ENCODE measurements at places on chromosomes 5 and 9.

- DNase-seq, result no peak
- no peaks in the 10 kb centered on the region for H3K36me3 ChIP-seq
- H3K27me3 ChIP-seq, result peaks cover 3% of the 10 kb centered on the region
- no peak overlapping the region for H3K27ac ChIP-seq
- no peak overlapping the region for H3K4me3 ChIP-seq
Measured at GRCh38 chr5:66377747-66378146, 218.4 kb upstream of the MAST4 start.

DNA sequence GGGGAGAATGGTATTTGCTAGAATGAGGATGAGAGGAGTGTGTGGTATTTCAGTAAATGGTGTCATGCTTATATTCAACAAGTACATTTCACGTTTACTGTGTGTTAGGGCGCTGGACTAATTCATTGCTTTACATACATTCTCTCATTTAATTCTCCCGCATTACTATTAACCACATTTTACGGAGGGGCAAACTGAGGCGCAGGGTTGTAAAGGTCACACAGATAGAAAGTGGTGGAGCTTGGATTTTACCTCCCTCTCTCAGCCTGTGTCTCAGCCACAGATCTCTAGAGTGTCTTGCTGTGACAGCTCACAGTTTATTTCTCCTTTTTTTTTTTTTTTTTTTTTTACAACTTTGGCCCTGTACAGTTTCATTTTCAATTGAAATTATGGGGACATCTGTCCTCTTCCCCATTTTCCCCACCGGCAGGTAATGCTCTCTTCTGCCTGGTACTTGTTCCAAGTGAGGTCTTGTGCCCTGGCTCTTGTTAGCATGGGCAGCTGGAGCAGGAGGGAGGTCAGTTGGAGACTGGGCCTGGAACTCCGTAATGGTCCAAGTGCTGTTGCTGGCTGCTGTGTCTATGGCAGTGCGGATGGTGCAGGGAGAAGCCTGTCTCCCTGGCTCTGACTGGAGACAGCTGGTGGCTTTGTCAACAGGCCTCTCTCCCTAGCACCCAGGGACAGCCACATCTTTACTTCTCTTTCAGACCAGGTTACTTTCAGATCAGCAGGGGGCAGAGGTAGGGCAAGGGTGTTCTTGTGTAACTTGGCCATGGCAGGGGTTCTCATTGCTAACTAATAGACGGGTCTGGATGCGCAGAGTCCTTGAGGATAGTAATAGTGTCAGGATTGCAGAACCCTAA, 20.5 kb upstream of the NDST1 start:
- H3K4me1 ChIP-seq, result peaks cover 71% of the 10 kb centered on the region
- peak overlapping the region; percentile 83 for H3K27ac ChIP-seq
- DNase-seq, result no peak
- no peaks in the 10 kb centered on the region for H3K27me3 ChIP-seq
- no peaks in the 10 kb centered on the region for H3K36me3 ChIP-seq

GRCh38 chr5:73612799-73613198, 13.2 kb upstream of the ARHGEF28 start:
- H3K27ac ChIP-seq, result no peak overlapping the region
- peaks cover 25% of the 10 kb centered on the region for H3K27me3 ChIP-seq
- no peaks in the 10 kb centered on the region for H3K4me1 ChIP-seq
- no peak overlapping the region for H3K4me3 ChIP-seq
- H3K36me3 ChIP-seq, result no peaks in the 10 kb centered on the region

DNA sequence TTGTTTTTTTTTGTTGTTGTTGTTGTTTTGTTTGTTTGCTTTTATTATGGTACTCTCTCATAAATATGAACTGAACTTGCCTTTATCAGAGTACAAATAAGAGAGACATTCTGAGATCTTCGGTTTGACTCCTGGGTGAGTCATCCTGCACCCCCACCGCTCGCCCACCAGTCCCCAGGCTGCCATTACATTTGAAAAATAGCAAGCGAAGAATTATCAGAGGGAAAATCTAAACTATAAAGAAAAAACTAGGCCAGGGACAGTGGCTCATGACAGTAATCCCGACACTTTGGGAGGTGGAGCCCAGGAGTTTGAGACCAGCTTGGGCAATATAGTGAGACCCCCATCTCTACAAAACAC, 122.1 kb upstream of the MAP3K1 start:
- peaks cover 9% of the 10 kb centered on the region for H3K4me1 ChIP-seq
- no peak overlapping the region for H3K27ac ChIP-seq
- no peak overlapping the region for H3K4me3 ChIP-seq

- no peaks in the 10 kb centered on the region for H3K36me3 ChIP-seq
- no peaks in the 10 kb centered on the region for H3K27me3 ChIP-seq
- no peak overlapping the region for H3K4me3 ChIP-seq
Measured at GRCh38 chr5:133348406-133348805, 263.9 kb downstream of the FSTL4 start.

DNA sequence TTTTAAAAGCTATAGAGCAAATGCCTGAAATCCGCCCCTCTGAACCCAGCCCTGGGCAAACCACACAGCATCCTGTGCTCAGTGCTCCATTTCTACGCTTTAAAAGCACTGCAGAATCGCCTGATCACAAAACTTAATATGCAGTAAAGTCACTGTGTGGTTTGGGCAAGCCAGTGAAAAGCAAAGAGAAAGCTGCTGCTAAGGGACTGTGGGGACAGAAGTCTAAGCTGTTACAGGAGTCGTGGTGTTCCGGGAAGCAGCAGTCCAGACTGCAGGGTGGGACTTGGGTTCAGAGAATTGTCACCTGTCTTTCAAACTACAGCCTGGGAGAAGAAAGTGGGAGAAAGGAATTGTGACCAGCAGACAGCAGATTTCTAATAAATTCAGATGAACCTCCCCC, 8.2 kb downstream of the RAPGEF1 start:
- no peak overlapping the region for H3K4me3 ChIP-seq
- no peak for DNase-seq
- H3K27me3 ChIP-seq, result no peaks in the 10 kb centered on the region
- H3K36me3 ChIP-seq, result peaks cover 5% of the 10 kb centered on the region

DNA sequence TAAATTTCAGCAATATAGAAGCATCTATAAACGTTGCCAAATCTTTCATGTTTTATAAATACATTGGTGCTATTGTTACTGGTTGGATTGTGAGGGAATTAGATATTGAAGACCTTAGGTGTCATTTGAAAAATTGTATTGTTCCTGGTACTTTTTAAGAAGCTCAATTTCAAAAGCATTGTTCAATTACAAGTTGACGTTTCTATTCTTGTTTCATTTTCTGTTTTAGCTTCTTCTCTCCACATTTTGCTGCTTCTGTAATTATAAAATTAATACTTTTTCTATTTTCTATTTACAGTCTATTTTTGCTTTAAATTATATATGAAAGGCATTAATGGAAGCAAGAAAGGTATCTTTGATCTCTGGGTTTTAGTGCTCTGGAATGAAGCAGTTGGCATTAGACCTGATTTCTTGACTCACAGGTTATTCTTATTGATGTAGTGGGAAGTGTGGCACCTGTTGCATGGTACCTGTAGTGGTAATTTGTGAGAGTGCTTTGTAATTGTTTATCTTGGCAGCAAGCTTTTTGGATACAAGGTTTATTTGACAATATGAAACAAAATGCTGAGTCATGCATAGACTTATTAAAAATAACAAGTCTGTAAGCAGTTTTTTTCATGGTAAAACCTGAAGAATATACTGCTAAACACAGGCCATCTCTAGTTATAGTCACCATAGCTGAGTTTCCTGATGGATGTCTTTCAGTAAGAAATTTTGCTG, 13.2 kb downstream of the MACIR start:
- H3K27ac ChIP-seq, result no peak overlapping the region
- peaks cover 22% of the 10 kb centered on the region for H3K4me1 ChIP-seq
- DNase-seq, result no peak
- H3K4me3 ChIP-seq, result no peak overlapping the region
- H3K27me3 ChIP-seq, result no peaks in the 10 kb centered on the region
- peaks cover 17% of the 10 kb centered on the region for H3K36me3 ChIP-seq

DNA sequence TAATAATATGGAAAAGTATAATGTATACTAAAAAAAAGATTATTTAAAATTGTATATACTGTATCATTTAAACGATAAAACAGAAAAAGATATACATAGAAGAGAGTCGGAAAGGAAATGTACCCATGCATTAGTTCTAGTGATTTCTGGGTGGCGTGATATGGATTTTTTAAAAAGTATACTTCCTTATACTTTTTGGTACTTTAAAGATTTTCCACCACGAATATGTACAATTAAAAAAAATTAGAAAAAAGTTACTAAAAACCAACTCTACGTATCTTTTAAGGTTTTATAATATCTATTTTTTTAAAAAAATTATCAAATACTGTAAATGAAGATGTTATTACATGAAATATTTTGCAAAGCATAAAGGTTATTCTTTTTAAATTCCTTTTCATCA, 12.3 kb downstream of the PHF19 start:
- DNase-seq, result no peak
- no peak overlapping the region for H3K27ac ChIP-seq
- peaks cover 18% of the 10 kb centered on the region for H3K36me3 ChIP-seq

DNA sequence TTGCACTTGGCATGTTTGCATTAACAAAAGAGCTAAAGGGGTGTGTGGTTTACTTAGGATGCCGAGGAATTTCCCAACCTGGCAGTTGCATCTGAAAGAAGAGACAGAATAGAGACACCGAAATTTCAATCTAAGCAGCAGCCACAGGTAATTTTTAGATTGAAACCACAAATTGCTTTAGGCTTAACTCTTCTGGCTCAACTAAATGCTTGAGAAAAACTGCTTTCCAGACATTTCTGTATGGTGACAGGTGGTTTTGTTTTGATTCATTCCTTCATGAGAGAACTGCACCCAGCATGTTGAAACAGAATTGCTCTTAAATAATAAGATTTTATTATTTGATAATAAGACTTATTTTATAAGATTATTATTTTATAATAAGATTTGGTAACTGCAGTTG, 21.5 kb downstream of the SECISBP2 start:
- no peak overlapping the region for H3K4me3 ChIP-seq
- H3K27ac ChIP-seq, result no peak overlapping the region
- H3K36me3 ChIP-seq, result peaks cover 43% of the 10 kb centered on the region
- H3K27me3 ChIP-seq, result no peaks in the 10 kb centered on the region
- H3K4me1 ChIP-seq, result no peaks in the 10 kb centered on the region
- DNase-seq, result no peak

GRCh38 chr9:12718482-12719026, 25.4 kb downstream of the TYRP1 start:
- no peaks in the 10 kb centered on the region for H3K27me3 ChIP-seq
- H3K4me1 ChIP-seq, result peaks cover 10% of the 10 kb centered on the region
- H3K27ac ChIP-seq, result no peak overlapping the region
- DNase-seq, result no peak

DNA sequence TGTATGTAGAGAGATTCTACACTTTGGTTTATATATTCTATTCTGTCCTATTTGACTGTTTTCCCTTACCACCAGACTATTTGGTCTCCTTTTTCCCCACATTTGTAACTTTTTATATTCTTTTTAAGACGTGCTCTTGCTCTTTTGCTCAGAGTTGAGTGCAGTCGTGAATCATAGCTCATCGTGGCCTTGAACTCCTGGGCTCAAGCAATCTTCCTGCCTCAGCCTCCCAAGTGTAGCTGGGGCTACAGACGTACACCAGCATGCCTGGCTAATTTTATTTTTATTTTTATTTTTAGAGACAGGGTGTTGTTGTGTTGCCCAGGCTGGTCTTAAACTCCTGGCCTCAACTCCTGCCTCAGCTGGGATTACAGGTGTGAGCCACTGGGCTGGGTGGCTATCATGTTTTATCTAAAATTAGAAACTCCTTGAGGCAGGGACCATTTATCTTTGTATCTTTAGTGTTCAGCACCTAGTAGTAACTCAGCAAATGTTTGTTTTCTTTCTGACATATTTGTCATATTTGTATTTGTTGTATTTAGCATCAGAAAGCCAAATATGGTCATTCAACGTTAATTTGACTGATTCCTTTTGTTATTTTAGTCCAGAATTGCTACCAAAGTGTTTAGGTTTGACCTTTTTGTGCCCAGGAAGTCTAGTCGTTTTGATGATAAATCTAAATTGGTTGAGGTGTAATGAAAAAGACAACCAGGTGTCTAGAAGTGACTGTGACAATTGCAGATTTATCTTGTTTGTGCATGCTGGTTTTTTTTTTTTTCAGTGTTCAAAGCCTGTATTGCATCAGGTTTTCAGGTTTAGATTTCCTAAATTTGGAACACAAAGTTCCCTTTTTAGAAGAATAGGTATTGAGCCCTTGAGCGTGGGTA, 44.3 kb downstream of the ERBIN start:
- H3K4me3 ChIP-seq, result no peak overlapping the region
- H3K36me3 ChIP-seq, result peaks cover 14% of the 10 kb centered on the region
- H3K4me1 ChIP-seq, result peaks cover 25% of the 10 kb centered on the region
- no peak for DNase-seq

- no peaks in the 10 kb centered on the region for H3K27me3 ChIP-seq
- peak overlapping the region; percentile 30 for H3K27ac ChIP-seq
- DNase-seq, result no peak
- H3K4me1 ChIP-seq, result no peaks in the 10 kb centered on the region
Measured at GRCh38 chr9:116525611-116526010, 161.5 kb upstream of the TRIM32 start.

GRCh38 chr9:91395553-91396471, 27.8 kb downstream of the NFIL3 start:
- no peak overlapping the region for H3K27ac ChIP-seq
- no peak for DNase-seq
- no peaks in the 10 kb centered on the region for H3K4me1 ChIP-seq
- H3K4me3 ChIP-seq, result no peak overlapping the region

DNA sequence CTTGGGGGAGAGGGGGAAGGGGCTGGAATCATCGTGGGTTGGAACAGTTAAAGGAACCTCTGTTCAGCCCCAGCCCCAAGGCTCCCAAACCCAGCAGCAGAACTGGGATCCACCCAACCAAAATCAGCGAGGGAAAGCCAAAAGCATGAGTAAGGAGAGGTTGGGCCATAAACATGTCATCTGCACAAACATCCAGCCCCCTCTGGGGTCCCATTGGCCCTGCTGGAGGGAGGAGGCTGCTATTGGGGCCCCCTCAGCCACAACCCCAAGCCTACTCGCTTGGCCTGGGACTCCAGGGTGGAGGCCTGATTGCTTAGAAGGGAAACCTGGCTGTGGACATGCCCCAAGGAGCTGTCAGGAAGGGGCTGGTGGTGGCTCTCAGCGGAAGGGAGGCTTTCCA, 154.9 kb downstream of the FGF18 start:
- H3K27ac ChIP-seq, result no peak overlapping the region
- no peak for DNase-seq
- peaks cover 28% of the 10 kb centered on the region for H3K4me1 ChIP-seq
- H3K36me3 ChIP-seq, result peaks cover 15% of the 10 kb centered on the region
- H3K27me3 ChIP-seq, result no peaks in the 10 kb centered on the region

DNA sequence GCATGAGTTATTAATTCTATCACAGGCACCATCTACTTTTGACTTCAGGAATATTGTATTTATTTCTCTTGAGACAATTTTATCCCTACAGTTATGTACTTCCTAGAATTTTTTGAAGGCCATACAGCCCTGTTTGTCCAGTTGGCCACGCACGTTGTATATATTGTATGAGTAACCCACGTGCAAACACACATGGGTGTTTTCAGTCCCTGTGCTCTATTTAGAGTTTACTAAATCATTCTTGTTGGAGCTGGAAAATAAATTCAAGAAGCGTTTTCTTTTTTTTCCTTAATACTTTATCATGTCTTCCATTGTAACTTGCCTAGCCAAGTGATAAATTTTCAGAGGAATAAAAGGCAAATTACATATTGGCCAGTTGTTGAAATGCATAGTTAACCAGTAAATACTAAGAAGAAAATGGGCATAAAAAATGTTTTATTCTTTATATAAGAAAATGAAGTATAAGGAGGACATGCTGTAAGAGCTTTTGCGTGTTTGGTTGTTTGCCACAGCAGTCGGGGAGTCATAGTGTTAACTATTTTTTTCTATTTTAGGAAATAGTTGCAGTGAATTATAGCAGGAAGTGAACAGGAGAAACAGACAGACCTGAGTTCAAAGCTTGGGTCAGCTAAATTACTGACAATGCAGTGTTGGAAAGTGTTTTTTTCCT, 86.4 kb upstream of the MINAR2 start:
- no peak overlapping the region for H3K27ac ChIP-seq
- H3K4me3 ChIP-seq, result no peak overlapping the region

Data from neural crest cell (in vitro differentiated cells).